Fibroblast of lung (primary cell): ENCODE measurements at places on chromosomes 13 and 19.

GRCh38 chr19:43446746-43447489, 18.5 kb downstream of the LYPD3 start:
- DNase-seq, result peak; percentile 75

- peak; percentile 2 for DNase-seq
Observed at GRCh38 chr19:54684527-54684926, 21.7 kb downstream of the LILRB4 start.

DNA sequence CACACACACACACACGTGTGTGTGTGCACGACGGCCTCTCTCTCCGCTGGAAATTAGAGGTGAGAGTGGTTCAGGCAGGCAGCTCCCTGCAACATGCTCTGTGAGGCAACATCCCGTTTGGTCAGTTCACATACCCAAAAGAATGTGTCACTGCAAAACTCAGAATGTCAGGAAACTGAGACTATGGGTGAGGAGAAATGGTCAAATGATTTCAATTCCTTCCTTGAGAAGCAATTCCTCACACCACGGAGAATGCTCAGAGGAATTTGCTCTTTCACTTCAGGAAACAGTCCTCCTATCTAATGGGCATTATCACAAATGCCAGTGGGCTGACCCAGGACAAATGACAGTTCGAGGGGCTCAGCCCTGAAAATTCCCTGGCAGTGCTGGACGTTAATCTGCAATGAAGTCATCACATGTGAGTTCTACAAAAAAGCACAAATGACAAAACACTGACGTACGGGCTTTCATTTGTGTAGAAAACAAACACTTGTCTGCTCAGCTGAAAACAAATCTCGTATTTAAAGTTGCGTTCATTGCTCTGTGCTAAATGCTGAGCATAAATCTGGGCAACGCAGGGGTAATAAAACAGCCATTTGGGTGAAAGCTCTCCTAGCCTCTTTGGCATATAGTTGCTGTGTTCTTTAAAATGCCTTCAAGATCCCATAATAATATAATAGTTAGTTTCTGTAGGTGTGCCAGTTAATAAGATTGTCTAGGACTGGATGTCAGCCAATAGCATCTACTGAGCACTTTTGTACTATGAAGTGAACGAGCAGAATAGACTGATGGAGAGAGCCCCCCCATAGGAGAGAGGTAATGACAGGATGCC, 18.6 kb upstream of the LATS2 start:
- peak; percentile 79 for DNase-seq

- no peak for DNase-seq
Observed at GRCh38 chr13:24264976-24265375, 44.4 kb upstream of the C1QTNF9 start.

GRCh38 chr19:20388706-20389225, 176.8 kb downstream of the ZNF737 start:
- DNase-seq, result no peak

DNA sequence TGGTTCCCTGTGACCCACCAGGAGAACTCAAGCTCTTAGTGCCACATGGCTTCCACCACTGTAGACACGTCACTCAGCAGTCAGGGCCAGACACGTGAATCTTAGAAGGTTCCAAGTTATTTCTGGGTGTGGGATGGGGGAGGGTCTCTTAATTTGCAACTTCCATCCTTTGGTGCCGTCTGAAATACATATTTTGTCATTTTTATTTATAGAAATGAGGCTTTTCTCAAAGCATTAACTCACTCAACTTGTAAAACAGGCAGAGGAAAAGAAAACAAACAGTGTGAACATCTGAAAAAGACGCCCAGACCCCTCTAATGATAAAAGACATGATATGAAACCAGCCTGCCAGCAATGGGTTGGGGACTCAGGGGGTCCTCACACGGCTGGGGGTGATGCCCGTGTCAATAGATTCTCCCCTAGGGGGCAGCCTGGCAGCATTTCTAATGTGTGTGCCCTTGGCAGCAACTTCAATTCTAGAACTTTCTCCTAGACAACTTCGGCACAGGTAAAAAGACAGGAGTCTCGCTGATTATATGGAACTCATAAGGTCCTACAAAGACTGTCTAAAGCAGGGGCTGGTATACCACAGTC, 15.4 kb downstream of the PIP5K1C start:
- DNase-seq, result no peak
